Left hindlimb (tissue), 1 donor: ENCODE measurements at places on chromosomes 6 and 20.

DNA sequence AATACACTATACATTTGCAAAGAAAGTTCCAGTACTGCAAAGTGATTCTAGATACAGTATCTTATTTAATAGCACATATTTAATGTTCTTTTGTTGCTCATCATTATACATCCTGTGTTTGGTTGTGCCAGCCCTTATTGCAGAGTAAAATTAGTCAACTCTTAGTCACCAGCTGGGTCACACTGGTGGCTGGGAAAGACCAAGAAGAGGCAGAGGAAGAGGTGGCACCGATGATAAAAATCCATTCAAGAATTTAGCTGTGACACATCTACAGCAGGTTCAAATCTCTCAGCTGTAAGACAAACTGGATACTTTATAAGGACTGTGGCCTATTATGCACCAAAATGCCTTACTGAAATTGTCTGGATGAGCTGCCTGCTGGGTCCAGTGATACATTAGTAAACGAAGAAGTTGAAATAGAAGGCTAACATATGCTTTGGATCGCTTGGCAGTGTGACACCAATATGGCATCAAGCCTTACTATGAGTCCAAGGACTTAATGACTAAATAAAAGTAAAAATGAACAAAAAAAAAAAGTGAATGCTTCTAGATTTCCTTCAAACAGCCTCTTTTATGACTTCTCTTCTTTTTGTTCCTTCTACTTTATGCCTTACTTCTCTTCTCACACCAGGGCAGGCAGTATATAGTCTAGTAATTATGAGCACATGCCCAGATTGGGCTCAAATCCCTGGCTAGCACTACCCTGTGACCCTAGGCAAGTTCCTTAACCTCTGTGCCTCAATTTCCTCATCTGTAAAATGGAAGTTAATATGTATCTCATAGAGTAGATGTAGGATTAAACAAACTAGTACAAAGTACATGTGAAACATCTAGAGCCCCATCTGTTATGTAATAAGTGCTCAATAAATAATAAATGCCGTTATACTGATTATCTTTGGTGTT, 29.4 kb upstream of the RNF8 start:
- no peak for DNase-seq

DNA sequence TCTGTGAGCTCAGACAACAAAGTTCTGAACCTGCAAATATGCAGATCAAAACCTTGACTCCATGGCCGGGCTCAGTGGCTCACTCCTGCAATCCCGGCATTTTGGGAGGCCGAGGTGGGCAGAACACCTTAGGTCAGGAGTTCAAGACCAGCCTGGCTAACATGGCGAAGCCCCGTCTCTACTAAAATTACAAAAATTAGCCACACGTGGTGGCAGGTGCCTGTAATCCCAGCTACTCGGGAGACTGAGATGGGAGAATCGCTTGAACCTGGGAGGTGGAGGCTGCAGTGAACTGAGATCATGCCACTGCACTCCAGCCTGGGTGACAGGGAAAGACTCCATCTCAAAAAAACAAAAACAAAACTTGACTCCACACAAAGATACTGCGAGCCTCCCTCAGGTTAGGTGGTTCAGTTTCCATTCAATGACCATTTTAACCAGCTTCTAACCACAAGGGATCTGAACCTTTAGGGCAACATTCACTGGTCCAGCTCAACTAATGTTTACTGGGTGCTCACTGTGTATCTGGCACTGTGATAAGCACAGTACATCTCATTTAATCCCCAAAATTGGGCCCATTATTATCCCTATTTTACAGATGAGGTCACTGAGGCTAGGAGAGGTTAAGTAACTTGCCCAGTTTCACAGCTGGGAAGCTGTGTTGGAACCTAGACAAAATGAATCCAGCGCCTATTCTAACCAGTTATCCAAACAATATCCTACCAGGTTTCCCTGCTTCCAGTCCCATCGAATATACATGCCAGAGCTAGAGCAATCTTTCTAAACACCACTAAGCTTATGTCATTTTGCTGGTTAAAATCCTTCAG, 1.8 kb downstream of the SNRPB start:
- no peak for DNase-seq

GRCh38 chr6:156111913-156112312, 656.3 kb upstream of the NOX3 start:
- no peak for DNase-seq

DNA sequence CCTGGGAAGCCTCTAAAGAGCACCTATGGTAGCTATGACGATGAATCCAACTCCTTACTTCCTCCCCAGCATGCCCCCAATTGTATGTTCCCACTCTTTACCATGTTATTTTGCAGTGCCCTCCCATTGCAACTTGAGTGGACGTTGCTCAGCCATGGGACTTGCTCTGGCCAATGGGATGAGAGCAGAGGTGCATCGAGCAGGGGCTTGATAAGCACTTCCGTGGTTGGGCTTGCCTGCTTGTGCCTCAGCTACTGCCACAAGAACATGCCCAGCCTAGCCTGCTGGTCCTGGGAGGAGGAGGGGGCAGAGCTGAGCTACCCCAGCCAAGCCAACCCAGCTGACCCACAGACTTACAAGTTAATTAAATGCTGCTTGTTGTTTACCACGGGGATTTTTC, 71.1 kb upstream of the CTNNBL1 start:
- no peak for DNase-seq

- DNase-seq = no peak
Measured at GRCh38 chr6:31579546-31580437, 2.4 kb downstream of the LTB start.

DNA sequence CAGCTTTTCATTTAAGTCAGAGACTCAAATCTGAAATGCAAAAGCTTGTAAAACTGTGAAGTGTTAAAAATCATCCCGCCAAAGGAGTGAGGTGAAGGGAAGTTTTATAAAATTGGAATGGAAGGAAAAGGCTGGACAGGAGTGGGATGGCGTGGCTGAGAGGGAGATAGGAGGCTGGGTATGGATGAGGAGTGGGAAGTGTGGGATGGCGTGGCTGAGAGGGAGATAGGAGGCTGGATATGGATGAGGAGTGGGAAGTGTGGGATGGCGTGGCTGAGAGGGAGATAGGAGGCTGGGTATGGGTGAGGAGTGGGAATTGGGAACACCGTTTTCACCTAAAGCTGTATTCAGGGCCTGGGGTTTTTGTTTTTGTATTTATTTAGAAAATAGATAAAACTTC, 59.4 kb upstream of the NKX2-2 start:
- DNase-seq = no peak

DNA sequence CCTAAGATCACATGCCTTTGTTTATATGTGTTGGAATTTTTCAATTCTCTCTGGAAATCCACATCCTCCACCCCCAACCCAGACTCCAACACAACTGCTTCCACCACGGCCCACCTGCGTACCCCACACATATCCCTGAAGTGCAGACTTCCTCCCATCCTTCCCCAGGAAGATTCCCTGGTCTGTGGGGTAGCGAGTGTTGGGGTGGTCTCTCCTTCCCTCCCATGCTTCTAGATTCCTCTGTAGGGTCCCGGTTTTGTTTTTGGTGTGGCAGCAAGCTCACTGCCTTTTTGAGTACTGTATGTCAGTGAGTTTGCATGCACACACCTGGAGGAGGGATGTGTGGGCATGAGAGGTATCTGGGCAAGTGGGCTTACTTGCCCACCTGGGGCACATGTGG, 127.6 kb downstream of the MRPL14 start:
- no peak for DNase-seq

DNA sequence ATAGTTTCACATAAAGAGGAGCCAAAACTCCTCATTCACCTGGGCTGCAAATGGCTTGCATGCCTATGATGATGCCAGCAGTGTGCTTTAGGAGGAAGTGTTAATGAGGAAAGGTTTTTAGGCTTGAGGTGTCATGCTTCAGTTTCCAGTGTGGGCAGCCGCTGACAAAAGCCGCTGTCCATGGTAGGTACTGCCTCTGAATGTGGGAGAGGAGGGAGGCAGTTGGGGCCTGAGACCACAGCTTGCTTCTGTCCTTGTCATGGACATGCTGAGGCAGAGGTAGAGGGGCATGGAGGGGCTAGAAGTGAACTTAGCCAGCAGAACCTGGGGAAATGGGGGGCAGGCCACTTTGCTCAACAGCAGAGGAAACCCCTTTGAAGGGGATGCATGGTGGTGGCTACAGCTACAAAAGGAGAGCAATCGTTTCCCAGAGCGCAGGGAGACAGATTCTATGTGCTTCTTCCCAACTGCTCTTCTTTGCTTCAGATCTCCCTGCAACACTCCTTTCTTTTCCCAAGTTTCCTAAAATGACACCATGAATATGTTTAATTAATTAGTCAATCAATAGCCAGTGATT, 372.1 kb upstream of the CNR1 start:
- no peak for DNase-seq

DNA sequence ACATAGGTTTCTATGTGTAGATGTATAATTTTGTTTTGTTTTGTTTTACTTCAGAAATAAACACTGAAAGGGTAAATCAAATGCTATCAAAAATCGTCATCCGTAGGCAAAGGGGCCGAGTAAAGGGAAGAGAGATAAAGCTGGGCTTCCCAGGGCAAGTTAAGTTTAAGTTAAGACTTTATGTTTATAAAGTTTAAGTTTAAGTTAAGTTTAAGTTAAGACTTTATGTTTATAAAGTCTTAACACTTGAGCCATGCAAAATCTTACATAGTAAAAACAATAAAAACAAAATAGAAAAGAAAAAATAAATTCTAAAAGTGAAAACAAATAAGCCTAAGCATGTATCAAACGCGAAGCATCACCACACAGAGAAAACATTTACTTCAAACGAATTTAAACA, 216.1 kb upstream of the SYNDIG1 start:
- DNase-seq = no peak

DNA sequence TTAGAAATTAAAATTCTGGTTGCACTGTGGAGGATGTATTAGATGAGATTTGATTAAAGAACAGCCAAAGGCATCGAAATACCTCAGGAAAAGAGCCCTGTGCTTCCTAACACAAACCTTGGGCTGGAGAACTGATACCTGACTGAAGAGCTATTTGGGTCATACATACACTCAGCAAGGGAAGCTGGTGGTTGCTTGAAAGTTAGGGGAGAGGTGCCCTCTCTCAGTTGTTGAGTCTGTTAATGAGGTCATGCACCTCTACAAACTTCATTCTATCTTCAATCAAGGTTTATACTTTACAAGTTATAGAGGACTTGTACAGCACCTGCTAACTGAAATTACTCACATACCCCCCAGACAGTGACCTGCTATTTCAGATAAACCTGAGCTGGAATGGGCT, 25.5 kb downstream of the FAM184A start:
- no peak for DNase-seq

GRCh38 chr6:152391179-152391880, 245.8 kb downstream of the SYNE1 start:
- DNase-seq = no peak

DNA sequence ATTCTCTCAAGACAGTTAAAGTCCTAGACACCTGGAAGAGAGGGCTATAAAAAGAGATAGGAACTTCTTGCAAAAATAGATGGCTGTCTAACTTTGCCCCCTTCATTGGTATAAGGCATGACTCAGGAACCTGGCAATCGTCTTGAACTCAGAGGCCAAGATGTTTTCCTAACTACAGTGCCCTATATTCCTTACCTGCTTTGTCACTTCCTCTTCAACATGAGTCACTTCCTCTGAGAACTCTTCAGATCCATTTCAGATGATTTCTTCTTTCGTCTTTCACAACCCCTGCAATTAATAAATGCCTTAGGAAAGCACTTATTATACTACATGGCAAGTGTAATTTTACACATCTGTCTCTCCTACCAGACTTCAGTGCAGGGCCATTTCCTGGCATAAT, 83.5 kb downstream of the HAO1 start:
- DNase-seq = no peak
